ENCODE measurements at places on chromosomes 12 and 14.

- DNase-seq, result no peak
Measured at GRCh38 chr12:2023365-2023764, 19.1 kb upstream of the DCP1B start.

GRCh38 chr14:61475316-61475715, 153.9 kb downstream of the PRKCH start:
- DNase-seq, result peak; percentile 15

DNA sequence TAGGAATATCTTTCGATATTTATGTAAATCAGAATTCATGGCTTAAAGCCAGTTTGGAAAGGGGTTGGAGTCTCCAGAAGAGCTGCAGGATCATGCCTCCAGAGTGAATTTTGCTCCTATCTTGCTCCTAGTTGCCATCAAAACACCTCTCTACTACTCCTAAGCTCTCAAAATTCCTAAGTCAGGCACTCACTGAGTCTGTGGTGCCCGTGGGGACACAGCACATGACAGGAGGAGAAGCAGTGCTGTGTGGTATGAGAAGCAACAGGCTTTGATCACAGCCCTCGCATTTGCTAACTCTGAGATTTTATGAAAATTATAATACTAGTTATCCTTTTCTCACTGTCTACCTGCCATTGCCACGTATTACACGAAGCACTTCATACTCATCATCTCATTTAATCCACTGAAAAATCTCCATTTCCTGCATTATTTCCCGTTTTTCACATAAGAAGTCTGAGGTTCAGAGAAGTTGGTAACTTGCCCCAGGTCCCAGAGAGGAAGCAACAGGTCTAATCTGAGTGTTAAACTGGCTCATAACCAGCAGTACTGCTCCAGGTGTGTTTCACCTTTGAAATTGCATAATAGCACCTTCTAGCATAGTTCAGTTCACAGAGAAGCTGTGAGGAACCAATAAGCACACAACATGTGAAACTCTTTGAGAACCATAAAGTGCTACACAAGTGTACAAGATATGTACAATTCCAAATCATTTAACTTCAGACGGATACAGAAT, 33.1 kb upstream of the SLC35F4 start:
- no peak for DNase-seq

- no peak for DNase-seq
Measured at GRCh38 chr12:2338991-2339431, 286.2 kb downstream of the CACNA1C start.

DNA sequence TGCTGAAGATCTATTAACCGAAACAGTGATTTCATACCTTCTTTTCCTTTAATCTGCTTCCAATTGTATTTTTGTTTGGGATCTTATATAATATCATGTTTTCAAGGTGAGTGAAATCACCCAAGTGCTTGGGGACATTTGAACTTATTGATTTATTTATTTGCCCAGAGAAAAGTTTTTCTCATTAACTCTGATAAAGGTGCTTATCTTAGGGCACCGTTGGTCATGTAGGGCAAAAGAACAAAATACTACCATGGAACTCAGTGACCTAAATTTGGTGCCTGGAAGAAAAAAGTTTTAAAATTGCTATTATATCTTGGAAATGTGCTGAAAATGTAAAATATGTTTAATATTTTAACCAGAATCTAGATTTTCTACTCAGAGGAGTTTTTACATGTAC, 207.4 kb upstream of the NPAS3 start:
- DNase-seq, result no peak

DNA sequence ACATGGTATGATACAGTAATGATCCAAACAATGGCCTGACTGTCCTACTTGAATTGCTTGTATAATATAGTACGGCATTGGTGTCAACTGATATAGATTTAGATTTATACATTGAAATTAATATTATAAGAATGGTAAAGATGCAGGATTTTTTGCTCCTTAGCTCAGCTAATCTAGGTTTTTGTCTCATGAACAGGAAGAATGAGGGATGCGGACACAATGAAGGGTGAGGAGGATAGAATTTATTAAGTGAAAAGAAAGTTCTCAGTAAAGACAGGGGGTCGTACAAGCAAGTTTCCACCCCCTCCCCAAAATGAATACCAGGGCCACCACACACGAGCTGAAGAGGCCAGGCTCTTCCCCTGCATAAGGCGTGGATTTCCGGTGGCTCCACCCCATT, 96.1 kb downstream of the KCNA5 start:
- DNase-seq, result no peak

- no peak for DNase-seq
Measured at GRCh38 chr14:36556811-36557433, 25.5 kb downstream of the NKX2-8 start.

- no peak for DNase-seq
Measured at GRCh38 chr14:68775614-68776126, 17.2 kb downstream of the ZFP36L1 start.

DNA sequence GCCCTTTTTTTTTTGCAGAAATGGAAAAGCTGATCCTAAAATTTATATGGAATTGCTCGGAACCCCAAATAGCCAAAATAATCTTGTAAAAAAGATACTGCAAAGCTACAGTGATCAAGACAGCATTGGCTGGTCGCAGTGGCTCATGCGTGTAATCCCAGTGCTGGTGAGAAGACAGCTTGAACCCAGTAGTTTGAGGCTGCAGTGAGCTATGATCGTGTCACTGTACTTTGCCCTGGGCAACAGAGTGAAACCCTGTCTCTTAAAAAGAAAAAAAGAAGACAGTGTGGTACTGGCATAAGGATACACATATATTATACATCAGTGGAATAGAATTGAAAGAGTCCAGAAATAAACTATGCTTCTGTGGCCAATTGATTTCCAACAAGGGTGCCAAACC, 5.4 kb downstream of the ITGB7 start:
- no peak for DNase-seq
